ENCODE measurements at places on chromosomes 1 and 21.

DNA sequence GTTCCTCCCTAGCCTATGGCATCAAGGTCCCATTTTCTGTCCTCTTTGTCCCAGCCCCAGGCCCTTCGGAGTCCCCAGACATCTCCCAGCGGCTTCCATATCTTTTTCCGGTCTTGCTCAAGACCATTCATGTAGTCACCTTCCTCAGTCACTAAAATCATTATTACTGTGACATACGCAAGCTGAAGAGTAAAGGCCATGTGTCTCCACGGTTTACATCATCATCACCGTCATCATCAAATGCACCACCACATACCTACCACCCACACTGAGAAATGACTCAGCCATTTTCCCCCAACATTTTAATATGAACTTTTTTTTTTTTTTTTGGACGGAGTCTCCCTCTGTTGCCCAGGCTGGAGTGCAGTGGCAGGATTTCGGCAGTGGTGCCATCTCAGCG, 43.4 kb downstream of the FHAD1 start:
- DNase-seq = no peak

- DNase-seq = no peak
Measured at GRCh38 chr21:16573578-16573977, 843.8 kb downstream of the USP25 start.

- DNase-seq = no peak
Measured at GRCh38 chr1:98556521-98557158, 104.9 kb upstream of the SNX7 start.

GRCh38 chr1:26145041-26145959, 13.6 kb upstream of the FAM110D start:
- DNase-seq = peak; percentile 74

DNA sequence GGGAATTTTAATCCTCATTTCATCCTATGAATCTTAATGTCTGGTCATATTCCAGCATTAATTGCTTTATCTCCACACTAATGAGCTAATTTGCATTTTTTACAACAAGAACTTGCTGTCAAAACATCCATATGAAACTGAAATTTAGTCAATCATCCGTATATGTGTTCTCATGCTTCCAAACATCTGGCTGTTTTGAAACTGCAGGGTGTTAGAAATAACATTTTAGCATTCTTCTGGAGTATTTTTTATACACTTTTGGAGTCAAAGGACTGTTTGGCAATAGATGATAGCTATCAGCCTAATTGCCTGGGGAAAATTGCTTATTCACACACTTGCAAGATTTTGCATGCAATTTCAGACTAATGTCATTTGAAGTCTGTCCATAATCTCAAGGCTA, 1639.3 kb downstream of the KCNT2 start:
- no peak for DNase-seq

DNA sequence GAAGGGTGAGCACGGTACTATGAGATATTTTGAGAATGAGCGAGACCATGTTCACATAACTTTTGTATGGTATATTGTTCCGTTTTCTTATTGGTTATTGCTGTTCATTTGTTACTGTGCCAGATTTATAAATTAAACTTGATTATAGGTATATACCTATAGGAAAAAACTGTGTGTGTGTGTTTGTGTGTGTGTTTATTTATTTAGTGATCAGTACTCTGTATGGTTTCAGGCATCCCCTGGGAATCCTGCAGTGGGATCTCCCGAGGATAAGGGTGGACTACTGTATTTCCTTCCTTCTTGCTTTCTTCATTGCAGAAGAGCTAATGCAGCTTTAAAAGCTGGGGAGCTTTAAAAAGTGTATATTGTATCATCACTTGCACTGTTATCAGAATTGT, 8.0 kb upstream of the ASH1L start:
- no peak for DNase-seq

- no peak for DNase-seq
Measured at GRCh38 chr1:159897962-159898361, 2.0 kb downstream of the CFAP45 start.

GRCh38 chr1:168137515-168137821, 738 bp upstream of the GPR161 start:
- no peak for DNase-seq

GRCh38 chr1:65531972-65532570, 111.6 kb downstream of the LEPR start:
- DNase-seq = no peak

GRCh38 chr1:193070386-193070753, 11.0 kb downstream of the RO60 start:
- no peak for DNase-seq

- no peak for DNase-seq
Measured at GRCh38 chr1:193542690-193543089, 356.3 kb upstream of the B3GALT2 start.

DNA sequence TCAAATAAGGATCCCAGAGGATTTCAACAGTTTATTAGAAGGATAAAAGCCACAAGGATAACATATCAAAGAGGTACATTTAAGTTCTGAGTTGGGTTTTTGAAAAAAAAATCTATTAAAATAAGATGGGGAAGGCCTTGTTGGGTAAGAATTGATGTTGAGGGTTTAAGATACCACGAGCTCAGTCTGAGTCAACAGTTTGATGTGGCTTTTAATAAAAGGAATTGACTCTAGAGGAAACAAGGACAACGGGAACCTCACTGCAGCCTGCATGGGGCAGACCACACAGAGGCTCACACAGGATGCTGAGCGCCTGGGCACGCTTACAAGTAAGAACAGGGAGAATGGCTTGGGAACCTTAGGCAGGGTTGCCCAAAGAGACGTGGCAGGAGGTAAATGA, 107.5 kb downstream of the TIAM1 start:
- DNase-seq = no peak

- DNase-seq = no peak
Measured at GRCh38 chr1:4851385-4852065, 197.1 kb downstream of the AJAP1 start.

GRCh38 chr1:206814716-206815341, 42.5 kb upstream of the IL10 start:
- DNase-seq = no peak

DNA sequence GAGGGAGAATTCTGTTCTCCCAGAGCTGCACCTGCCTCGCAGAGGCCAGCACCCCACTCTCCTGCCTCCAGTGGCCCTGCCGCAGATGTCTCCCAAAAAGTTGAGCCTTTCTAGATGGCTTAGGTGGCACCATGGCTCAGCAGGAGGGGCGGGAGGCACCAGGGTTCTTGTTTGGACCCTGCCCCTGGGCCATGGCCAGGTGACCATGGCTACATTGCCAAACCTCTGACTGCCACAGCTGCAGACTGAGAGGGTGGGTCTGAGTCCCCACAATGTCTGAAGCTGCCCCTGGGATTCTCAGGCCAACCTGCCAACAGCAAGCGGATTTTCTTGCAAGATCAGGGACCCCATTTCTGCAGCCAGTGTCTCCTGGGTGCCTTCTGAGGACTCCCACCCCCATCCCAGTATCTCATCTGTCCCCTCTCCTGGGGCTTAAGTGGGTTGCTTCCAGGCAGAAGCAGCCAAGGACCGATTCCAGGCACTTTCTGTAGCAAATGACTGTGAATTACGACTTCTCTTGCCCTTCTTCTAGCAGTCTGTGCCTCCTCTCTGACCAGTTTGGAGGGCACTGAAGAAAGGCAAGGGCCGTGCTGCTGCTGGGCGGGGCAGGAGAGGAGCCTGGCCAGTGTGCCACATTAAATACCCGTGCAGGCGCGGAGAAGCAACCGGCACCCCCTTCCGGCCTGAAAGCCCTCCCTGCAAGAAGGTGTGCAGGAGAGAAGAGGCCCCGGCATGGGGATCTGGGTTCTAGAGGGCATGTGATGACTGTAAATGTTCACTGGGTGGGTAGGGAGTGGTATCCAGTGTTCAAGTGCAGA, 22.5 kb downstream of the SESN2 start:
- no peak for DNase-seq

- DNase-seq = no peak
Measured at GRCh38 chr1:23727362-23727811, 15.9 kb upstream of the ELOA start.

DNA sequence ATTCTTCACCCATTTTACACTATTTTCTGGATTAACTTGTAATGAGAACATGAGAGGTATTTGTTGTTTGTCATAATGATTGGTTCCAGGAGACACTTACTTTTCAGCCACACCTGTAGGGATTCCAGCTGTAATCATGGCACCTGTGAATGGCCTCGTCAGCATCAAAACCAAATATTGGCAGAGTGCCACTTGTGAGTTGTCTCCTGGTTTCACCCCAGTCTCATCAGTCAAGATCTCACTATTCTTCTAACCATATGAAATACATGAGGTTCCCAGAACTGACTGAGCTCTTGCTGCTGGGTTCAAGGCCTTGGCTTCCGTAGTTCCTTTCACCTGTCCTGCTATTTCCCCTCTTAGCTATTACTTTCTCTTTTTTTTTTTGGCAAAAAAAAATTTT, 246.6 kb upstream of the ADGRL2 start:
- DNase-seq = no peak

GRCh38 chr1:233143241-233143640, 152.3 kb downstream of the PCNX2 start:
- no peak for DNase-seq

- no peak for DNase-seq
Measured at GRCh38 chr1:84736445-84736844, 46.2 kb upstream of the SSX2IP start.

GRCh38 chr21:41641510-41641815, 125.4 kb downstream of the RIPK4 start:
- DNase-seq = no peak

- no peak for DNase-seq
Measured at GRCh38 chr1:54777011-54777410, 12.7 kb upstream of the PARS2 start.

DNA sequence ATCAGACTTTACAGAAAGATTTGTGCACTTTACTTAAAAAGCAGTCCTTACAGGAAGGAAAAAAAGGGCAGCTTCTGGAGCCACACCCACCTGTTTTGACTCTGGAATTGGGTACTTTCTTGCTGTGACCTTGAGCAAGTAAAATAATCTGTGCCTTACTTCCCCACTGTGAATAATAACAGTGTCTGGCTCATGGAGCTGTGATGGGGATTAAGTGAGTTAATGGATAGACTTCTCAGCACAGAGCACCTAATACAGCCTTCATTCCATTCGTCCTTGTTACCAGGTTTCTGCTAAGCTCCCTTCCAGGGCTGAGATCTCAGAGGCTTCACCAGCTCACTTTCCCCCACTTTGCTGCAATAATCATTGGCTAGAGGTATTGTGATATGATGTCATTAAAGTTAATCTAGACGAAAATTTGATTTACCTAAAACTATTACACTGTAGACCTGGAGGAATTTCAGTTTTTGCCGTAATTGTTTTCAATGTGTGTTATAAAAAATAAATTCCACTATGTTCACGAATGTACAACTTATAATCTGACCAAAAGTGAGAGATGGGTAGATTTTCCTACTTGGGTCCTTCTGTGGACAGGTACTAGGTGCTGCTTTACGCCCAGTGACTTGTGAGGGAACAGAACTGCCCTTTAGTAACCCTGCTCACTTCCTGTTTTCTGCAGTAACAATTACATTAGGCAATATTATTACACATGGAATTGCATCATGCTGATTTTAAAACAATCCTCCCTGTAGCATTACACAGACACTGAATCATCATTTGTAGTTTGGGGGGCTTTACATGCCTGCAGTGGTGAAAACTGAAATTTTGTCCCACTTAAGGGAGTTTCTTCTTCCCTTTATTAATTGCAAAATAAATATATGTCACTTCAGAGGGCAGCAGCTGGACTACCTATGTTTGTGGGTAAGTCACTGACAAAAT, 19.7 kb upstream of the ABCG1 start:
- no peak for DNase-seq

- DNase-seq = peak; percentile 77
Measured at GRCh38 chr1:904310-904950, 19.3 kb upstream of the SAMD11 start.

- DNase-seq = no peak
Measured at GRCh38 chr1:151344291-151344690, 2.8 kb downstream of the RFX5 start.

DNA sequence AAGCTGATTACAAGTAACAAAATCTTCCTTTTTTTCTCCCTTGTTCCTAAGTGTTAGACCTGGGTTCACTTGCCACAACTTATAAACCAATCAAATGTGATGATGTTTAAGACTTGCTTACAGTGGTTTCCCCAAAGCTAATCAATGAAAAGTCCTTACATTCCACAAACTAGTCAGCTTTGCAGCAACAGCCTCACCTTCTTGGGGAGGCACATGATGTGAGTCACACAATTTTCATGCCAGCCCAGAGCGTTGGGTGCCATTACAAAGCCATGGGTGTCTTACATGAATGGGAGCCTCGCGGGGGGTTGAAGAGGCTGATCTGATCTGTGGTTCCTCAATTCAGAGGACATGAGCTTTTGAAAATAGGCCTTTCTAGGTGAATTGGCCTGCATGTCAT, 91.6 kb upstream of the UBE2U start:
- no peak for DNase-seq

DNA sequence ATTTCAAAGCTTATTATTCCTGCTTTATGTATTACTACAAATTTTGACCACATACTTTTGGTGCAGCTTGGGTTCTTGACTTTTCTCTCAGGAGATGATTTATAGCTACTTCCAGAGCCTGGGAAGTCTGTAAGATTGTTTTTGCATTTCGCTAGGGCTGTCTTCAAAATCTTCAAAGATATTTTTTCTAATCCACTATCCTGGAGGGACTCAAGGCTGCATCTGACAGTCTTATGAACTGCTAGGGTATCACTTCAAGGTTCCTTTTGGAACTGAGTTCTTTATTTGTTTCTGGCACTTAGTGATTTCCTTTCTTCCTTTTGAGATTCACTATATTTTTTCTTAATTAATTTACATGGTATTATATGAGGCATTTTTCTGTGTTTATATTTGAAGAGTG, 90.0 kb upstream of the LYPLAL1 start:
- DNase-seq = no peak
